GF-D8 (cell line): ENCODE measurements at places on chromosomes 16 and 17.
A peak's percentile ranks its signal among the peaks of the same experiment; 100 is the strongest.

- DNase-seq, result no peak
Observed at GRCh38 chr17:77096570-77097214, 44.1 kb upstream of the SEC14L1 start.

- no peak for DNase-seq
Observed at GRCh38 chr17:22268912-22269220, 576.5 kb downstream of the KCNJ18 start.

- DNase-seq, result no peak
Observed at GRCh38 chr17:19867329-19868078, at the start of gene ULK2. Gene ULK2 (minus strand): TSS chr17:19867936. CDS start chr17:19867417, 519 bp downstream.

DNA sequence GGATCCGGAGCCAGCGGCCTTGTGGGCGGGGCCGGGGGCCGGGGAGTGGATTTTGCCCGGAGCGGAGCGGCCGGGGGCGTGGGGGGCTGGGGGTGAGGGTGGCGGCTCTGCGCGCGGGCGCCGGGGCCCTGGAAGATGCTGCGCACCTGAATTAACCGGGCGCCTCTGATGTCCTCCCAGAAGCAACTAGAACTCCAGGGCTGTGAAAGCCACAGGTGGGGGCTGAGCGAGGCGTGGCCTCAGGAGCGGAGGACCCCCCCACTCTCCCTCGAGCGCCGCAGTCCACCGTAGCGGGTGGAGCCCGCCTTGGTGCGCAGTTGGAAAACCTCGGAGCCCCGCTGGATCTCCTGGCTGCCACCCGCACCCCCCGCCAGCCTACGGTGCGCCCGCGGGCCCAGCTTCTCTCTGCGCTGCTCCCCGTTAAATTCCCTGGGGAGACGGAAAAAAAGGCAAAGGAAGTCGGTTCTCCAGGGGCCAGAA, 549 bp downstream of the SLC26A11 start:
- DNase-seq, result no peak

DNA sequence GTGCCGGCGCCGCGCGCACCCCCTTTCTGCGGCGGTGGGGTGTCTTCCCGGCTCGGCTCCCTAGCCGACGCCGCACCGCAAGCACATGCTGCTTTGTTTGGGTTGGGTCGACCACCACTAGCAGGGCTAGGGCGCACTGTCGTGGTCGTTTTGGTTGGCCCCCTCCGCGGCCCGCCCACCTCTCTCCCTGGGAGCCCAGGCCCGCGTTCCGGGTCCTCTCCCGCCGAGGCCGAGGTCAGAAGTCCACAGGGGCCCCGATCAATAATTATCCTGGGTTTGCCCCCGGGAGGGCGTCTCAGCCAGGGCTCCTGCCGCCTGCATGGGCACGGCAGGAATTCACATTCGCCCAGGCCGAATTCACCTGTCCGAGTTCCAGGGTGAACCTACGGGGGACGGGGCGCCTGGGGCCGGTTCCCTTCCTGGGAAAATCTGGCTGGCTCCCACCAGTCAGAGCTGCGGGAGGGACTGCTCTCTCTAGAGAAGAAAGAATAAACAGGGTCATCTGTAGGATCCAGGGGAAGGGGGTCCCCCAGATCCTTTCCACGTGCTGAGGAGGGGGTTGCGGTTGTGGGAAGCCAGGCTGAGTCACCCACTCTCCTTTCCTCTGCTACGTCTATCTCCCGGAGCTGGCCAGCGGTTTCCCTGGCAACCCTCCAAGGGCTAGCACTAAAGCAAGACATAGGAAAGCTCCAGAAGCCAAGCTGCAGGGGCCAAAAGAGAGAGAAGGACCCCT, 584 bp upstream of the STAT5B start:
- peak; percentile 30 for DNase-seq

DNA sequence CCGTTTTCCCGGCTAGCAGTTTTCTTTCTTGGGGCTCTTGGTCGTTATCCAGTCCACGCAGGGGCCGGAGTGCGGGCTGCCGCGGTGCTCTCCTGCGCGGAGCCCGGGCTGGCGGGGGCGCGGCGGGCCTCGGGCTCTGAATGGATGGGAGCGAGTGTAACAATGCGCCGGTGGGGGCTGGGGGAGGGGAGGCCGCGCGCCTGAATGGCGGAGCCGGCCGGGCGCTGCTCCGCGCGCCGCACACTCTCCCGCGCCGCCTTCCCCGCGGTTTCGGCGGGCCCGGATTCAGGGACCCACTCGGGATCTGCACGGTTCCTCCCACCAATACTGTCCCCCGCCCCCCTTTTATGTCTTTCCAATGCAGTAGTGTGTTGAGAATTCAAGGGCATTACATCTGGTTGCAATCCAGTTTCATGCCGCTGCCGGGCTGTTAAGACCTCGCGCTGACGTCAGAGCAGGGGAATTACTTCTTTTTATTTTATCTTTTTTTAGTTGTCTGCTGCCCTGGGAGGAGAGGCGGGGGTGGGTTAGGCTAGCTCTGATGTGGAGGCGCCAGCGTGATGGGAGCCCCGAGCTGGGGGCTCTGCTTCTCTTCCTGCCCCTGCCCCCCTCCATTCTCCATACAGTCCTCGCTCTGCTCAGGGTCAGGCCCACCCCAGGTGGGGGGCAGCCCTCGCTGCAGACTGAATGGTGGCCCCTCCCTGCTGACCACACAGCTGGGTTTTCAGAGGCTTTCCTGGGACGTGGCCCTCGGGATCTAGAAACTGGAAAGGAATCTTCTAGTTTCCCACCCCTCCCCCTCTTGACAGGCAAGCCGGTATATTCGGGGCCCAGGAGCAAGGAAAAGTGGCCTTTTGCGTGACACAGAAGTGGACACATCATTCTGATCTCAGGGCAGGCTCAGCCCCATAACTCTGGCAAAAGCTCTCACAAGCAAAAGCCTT, 1.8 kb downstream of the RAI1 start:
- DNase-seq, result no peak
